Stimulated activated CD8-positive, alpha-beta memory T cell treated with anti-CD3 and anti-CD28 coated beads, Interleukin-7, amount 100 ng/mL, for 1 hour (primary cell): ENCODE measurements at places on chromosomes 6 and 20.

DNA sequence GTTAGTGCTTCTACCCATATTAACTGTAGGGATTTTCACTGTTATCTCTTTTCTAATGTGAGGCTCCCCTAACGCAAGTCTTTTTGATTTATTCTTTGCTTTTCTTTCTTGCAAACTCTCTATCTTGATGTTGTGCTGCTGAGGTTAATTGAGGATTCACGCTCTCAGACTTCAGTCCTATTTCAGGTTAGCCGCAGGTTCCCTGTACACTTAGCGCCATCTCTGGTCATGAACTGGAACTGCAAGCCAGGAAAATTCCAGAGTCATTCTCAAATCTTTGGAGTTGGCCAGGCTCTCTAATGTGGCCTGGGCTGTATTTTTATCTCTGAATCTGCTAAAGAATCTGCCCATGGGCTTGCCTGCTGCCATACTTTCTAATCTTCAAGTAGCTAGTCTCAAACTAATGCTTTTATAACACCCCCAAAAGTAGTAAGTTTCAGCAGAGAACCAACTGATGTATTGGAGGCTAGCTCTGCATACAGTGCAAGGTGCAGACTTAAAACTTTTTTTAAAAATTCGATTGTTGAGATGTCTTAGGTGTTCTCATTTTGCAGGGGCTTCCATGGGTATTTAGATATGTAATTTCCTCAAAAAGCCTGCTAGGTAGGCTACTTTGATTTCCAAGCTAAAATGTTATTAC is 91.1 kb upstream of the OPRM1 start:
- DNase-seq: no peak

DNA sequence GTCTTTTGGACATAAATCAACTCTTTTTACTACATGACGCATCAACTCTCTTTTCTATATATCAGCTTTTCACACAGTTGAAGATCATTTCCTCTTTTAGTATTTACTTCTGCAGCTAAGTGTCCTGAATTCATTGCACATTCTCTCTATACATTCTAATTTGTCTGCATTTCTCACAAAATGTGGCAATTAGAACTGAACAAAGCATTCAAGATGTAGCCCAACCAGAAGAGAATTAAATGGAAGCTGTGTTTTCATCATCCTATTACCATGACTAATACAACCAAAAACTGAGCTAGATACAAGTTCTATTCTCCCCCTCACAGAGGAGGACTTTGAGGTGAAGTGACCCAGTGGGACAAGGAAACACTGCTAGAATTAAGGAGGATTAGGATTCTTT is 86.9 kb downstream of the PLCG1 start:
- DNase-seq: no peak

GRCh38 chr6:41577356-41578216 is 31.4 kb downstream of the FOXP4 start:
- no peak for DNase-seq

- no peak for DNase-seq
Measured at GRCh38 chr20:45963059-45964005, 8.7 kb downstream of the ZNF335 start.

GRCh38 chr6:165848086-165848426 is 185.0 kb upstream of the PDE10A start:
- DNase-seq: no peak

GRCh38 chr20:17803765-17804164 is 104.0 kb downstream of the BANF2 start:
- DNase-seq: no peak

DNA sequence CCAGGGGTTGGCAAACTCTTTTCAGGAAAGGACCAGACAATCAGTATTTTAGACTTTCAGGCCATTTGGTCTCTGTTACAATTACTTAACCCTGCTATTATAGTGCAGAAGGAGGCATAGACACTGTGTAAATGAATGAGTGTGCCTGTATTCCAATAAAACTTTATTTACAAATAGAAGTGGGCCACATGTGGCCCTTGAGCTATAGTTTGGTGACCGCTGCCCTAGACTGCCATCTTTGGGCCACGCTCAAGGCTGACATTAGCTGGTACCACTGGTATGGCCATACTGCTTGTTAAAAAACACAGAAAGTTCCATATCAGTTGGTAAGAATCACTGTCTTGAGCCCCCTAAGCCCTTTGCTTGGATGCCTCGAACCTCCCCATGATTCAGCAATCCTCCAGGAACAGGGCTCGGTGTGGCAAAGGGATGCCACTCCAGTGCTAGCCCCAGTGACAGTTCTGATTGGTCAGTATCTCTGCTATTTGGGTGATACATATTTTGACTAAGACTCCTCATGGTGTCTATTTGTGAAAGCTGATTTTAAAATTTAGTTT is 23.3 kb upstream of the SNRNP48 start:
- DNase-seq: no peak

DNA sequence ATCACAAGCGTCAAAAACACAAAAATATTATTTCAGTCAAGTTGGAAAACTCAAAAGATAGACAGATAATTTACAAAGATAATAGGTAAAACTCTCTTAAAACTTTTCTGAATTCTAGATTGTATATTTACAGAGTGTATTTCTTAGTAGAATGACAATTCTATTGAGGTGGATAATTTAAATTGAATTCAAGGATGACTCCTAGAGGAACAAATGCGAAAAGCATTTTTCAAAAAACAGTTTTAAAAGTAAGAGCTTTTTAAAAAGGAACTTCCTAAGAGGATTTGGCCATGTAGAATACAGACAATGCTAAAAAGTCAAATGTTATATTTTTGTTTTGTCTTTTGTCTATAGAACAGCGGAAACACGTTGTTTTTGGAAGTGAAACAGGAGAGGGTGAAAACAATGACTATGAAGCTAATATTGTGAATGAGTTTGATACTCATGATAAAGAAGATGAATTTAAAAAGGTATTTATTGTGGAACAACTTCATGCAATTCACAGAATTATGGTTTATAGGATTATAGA is 90.1 kb downstream of the DNAH8 start:
- DNase-seq: no peak

DNA sequence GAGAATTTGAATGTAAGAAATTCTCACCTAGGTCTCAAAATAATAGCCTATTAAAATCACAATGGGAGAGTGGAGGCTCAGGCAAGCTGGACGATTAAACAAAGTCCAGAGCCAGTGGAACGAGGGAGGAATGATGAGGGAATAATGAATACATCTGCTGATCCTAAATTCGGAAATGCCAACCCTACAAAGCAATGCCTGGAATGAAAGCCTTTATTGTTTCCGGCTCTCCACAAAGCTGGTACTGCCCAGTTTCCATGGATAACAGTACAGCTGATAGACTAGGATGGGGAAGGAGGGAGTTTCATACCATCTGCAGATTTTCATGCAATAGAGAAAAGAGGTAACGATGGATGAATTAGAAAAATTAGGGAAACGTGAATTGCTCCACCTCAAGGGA is 356.1 kb downstream of the CBLN4 start:
- no peak for DNase-seq

- no peak for DNase-seq
Measured at GRCh38 chr6:156828280-156828703, 51.1 kb downstream of the ARID1B start.

DNA sequence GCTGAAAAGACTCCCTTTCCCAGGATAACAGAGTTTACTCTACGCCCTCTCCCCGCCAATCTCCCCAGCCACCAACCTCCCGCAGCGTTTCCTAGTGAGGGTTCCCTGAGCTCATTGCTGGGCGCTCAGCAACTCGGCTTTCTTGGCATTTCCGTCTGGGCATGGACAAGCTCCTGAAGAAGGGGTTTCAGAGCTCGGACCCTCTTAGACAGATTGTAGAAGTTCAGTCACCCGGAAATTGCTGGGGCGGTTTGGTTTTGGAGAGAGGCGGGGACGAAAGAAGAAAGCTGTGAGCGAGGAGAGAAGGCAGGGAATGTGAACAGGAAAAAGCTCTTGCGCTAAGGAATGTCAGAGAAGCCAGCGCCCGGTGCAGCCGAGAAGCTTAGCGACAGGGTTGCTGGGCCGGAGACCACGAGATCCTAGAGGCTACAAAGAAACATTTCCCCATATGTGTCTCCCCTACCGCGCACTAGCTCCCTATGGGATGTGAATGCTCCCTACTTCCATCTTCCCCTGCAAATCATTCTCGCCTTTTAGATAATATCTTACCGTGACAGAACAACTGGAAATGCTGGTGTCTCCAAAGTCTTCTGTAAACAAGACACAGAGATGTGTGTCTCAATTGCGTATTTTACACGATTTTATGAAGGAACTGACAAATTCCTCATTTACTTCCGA is 15.8 kb downstream of the POM121L2 start:
- DNase-seq: no peak

DNA sequence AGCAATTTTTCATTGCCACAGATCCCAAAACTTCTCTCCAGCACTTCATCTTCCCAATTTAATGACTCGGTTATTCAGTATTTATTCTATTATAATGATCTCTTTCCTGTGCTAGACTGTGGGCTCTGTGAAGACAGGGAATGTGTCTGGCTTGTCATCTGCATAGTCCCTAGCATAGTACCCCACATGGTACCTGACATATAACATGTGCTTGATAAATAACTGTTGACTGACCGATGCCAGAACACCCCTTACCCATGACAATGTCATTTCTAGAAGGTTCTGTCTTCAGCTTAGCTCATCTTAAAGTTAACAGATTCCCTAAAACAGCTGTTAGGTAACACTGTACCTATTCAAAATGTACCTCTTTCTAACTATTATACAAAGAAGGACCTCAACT is 3.6 kb downstream of the PXMP4 start:
- no peak for DNase-seq

DNA sequence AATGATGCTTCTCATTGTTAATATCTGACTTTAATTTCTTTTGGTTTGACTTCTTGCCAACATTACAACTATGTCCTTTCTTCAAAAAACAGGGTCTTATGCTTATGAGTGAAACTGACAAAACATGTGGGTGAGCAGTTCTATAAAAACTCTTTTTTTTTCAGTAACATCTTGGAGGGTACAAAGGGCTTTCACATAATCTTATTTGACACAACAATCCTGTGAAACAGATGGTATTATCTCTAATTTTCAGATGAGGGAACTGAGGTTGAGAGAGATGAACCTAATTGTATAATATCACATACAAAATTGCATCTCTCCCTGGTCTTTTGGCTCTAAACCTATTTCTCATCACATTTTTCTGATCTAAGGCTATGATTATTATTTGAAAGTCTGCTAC is 38.3 kb downstream of the MAPK14 start:
- DNase-seq: no peak

- DNase-seq: no peak
Measured at GRCh38 chr20:21230220-21230619, 72.9 kb upstream of the XRN2 start.

DNA sequence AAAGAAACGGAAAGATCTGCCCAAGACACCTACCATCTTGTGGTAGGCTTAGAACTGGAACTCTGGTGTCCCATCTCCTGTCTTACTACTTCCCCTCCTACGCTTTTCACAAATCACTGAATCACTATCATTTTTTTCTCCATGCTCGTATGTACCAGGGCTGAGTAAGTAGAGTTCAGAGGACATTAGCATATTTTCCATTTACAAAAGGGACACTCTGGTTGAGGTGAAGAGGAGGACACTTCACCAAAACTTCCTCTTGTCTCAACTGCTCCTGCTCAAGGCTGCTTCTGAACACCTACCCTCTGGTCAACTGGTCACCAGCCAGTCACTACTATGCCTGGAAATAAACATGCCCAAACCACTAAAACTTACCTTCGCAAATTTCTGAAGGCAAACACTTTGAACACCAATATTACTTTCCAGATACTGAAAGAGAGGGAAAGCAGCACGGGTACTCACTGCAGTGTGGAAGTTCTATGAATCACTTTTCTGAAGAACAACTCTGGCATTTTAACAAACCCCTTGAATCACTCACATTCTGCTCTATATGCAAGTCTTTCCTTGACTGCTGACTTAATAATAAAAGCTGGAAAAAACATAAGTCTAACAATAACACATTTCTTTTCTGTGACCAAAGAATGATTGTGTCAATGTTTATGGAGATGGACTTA is 123.3 kb downstream of the INSM1 start:
- no peak for DNase-seq

GRCh38 chr6:69494595-69494994 is 302.2 kb downstream of the LMBRD1 start:
- no peak for DNase-seq

GRCh38 chr6:29907637-29908340 is 34.5 kb upstream of the HLA-A start:
- DNase-seq: no peak

GRCh38 chr6:131038597-131039344 is 24.3 kb downstream of the EPB41L2 start:
- DNase-seq: no peak

DNA sequence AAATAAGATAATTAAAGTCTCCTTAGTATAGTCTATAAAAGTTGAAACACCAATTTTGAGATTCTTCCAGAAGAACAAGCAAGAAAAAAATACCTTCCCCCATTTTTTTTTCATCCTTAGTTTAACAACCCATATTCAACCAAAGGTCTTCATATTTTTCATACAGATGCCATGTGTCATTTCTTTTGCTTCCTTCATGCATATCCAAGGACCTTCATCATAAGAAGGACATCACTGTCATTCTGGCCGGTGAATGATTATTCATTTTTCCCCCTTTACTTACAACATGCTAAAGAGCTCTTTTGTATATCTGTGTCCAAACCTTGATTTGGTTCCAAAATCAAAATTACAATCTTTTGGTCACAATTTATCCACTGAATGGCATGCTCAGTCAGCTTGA is 21.3 kb upstream of the CLIC5 start:
- no peak for DNase-seq

- DNase-seq: no peak
Measured at GRCh38 chr20:61024390-61024789, 227.7 kb upstream of the CDH4 start.

DNA sequence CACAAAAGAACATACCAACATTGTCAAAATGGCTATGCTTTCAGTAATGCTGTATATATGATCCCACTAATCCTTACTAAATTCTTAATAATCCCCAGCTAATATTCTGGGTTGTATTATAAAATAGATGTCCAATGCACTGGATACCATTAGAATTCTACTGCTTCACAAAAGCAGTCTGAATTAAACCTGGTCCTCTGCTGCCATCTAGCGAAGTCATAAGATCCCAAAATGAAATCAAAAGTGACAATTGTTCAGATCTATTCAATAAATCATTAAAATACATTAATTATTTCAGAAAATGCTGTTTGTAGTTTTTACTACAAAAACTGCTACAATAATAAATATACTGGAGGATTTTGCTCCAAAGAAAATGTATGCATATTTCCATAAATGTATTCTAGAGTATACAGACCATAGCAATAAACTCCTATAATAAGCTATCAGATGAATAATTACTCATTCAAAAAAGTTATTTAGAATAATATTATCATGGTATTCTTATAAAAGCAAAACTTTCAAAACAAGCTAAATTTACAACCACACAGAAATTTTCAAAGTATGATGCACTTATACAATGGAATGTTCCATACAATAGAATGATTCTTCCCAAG is 92.6 kb downstream of the RNGTT start:
- DNase-seq: no peak

- no peak for DNase-seq
Measured at GRCh38 chr6:85537055-85537494, 56.6 kb downstream of the SNX14 start.
